AG04450 (cell line): ENCODE measurements at places on chromosomes 3 and 15.

DNA sequence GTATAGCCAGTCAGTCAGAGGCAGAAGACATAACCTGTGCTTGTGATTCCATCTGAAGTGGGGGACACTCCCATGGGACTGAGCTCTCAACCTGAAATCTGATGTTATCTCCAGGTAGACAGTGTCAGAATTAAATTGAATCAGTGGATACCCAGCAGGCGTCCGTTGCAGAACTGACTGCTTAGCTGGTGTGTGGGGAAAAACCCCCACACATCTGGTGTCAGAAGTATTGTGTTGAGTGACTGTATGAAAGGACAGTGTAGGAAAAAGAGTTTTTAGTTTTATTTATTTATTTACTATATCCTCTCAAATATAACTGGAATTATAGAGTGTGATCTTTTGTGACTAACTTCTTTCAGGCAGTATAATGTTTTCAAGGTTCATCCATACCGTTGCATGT, 10.4 kb downstream of the KPNA4 start:
- no peak for DNase-seq

- DNase-seq = no peak
Observed at GRCh38 chr3:31226346-31226745, 306.4 kb upstream of the STT3B start.

GRCh38 chr15:74543043-74543422, 2.0 kb downstream of the ARID3B start:
- no peak for DNase-seq

DNA sequence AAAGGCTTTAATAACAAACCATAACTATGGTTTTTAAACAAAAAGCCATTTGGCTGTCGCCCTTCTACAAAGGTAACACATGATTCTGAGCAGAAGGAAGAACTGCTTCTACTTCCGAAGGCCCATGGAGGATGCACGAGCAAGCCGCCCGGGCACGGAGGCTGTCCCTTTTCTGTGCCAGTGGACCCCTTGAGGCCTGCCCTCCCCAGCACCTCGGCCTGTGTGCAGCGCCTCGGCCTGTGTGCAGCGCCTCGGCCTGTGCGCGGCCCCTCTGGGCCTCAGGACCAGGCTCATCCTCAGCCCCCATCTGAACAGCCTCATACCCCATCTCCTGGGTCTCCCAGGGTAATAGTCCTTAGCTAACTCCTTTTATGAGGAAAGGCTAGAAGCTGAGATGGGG, 329.5 kb downstream of the OCA2 start:
- DNase-seq = no peak

DNA sequence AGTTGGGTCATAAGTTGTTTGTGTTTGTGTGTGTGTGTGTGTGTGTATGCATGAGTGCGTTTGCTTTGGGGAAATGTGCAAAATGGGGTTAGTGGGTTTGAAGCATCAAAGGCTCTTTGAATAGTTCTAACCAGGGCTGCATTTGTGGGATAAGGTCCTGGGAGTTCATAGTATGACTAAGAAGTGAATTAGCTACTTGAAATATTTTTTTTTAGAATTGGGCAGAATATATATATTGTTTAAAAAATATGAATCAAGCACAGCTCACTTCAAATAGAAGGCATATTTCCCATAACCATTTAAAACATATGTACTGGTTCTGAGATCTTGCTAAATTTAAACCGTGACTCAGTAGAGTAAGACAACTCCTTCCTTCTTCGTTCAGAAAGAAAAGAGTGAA, 43.1 kb downstream of the IGF2BP2 start:
- DNase-seq = peak; percentile 51

- DNase-seq = no peak
Observed at GRCh38 chr15:41894791-41895463, 1.1 kb upstream of the SPTBN5 start.

DNA sequence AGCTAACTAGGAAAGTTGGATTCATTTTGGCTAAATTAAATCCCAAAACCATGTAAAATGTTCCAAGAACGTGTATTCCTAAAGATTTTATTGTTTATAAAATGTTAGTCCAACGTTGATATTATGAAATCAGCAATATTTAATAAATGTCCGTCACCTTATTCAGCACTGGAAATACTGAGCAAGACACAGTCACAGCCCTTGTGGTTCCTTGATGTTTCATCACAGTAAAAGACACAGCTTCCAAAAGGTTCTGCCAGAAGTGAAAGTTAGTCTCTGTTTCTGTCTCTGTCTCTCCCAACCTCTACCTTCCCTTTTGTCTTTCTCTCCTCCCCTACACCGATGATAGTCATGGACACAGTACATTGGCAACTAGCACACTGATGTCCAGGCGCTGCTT, 82.2 kb upstream of the BOC start:
- DNase-seq = no peak

DNA sequence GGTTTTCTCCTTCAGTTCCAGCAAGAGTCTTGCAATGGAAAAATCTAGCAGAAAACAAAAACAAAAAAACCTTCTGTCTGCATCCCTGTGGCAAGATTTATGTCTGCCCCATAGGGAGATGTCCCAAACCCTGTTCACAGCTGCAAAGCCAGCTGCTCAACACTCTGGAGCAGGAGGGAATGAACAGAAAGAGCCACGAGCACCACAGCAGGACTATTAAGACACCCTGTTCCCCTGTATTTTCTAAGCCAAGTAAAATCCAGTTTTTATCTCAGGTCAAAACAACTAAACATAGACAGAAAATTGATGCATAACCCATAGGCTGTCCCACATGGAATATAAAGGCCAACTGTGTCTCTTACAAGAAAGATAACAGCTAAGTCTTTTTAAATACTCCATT, 357.9 kb downstream of the LSAMP start:
- DNase-seq = no peak

- no peak for DNase-seq
Observed at GRCh38 chr15:74519311-74519710, 21.7 kb upstream of the ARID3B start.

- no peak for DNase-seq
Observed at GRCh38 chr15:99098991-99099390, 5.9 kb upstream of the SYNM start.

GRCh38 chr3:105788593-105788992, 80.2 kb downstream of the CBLB start:
- no peak for DNase-seq

DNA sequence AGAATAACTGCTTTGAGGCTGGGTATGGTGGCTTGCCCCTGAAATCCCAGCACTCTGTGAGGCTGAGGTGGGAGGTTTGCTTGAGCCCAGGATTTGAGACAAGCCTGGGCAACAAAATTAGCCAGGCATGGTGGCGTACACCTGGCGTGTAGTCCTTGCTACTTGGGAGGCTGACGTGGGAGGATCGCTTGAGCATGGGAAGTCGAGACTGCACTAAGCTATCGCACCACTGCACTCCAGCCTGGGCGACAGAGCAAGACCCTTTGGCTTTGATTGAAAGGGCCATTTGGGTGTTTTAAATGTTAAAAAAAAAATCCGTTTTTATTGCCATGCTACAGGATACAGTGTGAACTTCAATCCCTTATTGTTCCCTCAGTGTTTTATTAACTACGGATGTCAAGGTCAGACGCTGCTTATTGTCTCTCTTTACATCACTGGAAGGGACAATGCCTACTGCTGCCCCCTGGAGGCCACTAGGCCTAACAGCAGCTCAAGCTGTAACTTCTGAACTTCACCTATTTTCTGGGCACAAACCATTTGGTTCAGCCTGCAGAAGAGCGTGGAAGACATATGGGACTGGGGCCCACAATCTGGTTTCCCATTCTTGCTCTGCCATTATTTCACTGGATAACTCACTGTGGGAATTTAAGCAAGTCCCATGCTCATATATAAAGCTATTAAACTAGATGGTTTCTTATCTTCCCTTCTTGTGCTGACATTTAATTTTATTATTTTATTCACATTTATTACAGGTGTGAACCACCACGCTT, 15.3 kb upstream of the IREB2 start:
- DNase-seq = peak; percentile 20

DNA sequence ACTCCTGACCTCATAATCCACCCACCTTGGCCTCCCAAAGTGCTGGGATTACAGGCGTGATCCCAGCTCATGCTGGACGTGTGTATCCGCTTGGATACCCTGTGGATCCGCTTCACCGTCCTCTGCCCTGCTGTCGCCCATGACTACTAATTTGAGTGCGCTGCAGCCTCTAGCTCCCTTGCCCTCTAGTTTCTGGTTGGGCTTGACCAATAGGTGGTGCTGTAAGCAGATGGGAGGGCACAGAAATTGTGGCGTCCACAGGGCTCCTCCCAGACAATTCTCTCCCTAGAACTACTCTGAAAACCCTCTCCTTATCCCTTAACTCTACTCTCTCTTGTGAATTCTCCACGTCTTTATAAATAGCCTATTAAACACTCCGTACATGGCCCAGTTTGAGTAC, 36.2 kb downstream of the ZPLD1 start:
- no peak for DNase-seq

DNA sequence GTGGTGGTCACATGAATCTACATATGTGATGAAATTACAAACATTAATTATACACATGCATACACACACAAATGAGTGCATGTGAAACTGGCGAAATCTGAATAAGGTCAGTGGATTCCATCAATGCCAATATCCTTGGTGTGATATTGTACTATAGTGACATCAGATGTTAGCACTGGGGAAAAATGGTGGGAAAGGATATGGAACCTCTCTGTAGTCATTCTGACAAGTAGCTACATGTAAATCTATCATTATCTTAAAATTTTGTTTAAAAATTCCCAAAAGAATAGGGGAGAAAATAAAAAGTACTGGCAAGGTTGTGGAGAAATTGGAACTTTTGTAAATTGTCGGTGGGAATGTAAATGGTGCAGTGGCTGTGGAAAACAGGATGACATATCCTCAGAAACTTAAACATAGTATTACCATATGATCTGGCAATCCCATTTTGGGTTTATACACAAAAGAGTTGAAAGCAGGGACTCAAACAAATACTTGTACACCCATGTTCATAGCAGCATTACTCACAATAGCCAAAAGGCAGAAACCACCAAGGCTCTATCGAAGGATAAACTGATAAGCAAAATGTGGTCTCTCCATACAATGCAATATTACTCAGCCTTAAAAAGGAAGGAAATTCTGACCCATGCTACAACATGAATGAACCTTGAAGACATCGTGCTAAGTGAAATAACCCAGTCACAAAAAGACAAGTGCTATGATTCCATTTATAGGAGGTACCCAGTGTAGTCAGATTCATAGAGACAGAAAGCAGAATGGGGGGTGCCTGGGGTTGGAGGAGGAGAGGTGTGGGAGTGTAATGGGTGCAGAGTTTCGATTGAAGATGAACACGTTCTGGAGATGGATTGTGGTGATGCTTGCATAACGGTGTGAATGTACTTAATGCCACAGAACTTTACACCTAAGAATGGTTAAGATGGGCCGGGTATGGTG, 25.3 kb upstream of the HRH1 start:
- DNase-seq = no peak

DNA sequence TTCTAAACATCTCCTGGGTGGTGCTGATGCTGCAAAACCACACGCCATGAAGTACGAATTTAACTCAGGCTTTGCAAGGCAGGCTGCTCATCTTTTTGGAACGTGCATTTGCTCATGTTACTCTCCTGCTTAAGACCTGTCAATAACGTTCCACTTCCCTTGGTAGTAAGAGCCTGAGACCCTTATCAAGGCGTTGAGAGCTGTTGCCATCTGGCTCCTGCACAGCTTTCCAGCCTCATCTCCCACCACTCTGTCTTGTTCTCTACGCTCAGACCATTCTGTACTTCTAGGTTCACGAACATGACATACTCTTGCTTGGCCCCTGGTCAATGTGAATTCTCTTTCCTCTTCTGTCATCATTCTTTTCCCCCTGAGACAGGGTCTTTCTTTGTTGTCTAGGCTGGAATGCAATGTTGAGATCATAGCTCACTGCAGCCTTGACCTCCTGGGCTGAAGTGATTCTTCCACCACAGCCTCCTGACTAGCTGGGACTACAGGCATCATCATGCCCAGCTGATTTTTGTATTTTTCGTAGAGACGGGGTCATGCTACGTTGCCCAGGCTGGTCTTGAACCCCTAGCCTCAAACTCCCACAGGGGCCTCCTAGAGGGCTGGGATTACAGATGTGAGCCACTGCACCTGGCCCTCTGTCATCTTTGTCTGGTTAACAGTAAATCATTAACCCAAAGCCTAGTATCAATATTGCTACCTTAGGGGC, 202.8 kb downstream of the CADPS start:
- DNase-seq = no peak

GRCh38 chr3:47042231-47042791, 62.8 kb downstream of the NBEAL2 start:
- DNase-seq = no peak

DNA sequence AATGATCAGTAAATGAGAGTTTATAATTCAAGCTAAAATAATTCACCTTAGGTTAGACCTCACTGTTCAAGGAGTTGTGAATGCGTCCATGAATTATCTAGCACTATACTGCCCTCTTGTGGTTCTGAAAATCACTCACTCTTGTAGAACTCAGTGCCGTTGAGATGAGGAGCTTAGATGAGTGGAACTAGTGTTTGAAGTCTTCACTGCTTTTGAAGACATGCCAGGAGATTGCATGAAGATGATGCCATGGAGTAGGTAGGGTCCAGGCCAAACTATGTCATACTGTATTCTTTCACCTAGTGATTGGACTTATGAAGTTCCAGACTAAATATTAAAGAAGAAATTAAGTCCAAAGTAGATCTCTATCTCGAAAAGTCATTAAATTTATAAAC, 28.8 kb downstream of the LYSMD4 start:
- DNase-seq = peak; percentile 84

- no peak for DNase-seq
Observed at GRCh38 chr3:81195478-81195877, 566.0 kb downstream of the GBE1 start.

- DNase-seq = no peak
Observed at GRCh38 chr15:39125904-39126303, 455.0 kb upstream of the THBS1 start.

DNA sequence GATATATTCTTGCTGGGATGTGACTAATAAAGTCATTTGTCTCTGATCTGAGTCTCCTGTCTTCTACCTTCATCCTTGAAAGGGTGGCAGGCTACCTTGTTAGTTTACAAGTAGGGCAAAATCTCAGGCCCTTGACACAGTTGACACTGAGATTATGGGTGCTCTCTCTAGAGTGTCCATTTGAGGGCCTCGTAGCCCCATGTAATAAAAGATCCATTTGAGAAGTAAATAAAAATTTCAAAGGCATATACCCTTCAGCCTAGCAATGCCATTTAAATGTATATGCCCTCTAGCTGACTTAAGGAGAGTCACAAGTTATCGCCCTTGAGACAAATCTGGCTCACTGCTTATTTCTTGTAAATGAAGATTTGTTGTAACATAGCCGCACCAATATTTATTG, 98.6 kb downstream of the TCF12 start:
- no peak for DNase-seq
